ENCODE measurements at places on chromosomes 1 and 21. TPM values are rescaled to one million over a fixed set of nuclear protein-coding genes. Genes with fewer than 3 reads are reported as not detected.

DNA sequence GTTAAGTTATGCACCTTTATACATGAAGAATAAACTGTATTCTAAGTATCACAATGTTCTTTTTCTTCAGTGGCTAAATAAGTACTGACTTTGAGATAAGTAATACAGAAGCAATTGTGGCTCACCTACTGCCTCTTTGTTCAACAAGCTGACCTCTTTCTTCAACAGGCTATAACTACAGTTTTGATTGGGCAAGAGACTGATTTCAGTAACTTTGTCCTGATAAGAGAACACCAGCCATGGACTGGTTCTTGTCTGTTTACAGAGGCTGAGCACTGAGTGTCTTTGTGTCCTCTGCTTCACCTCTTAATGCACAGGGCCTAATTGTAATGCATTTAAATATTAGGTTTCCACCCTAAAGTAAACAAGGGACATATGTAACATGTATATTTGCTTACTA is 34.6 kb upstream of the PDE4B start:
- H3K4me1 ChIP-seq = no peaks in the 10 kb centered on the region
- H3K27me3 ChIP-seq = no peaks in the 10 kb centered on the region
- no peak for DNase-seq
- no peaks in the 10 kb centered on the region for H3K36me3 ChIP-seq

- H3K27ac ChIP-seq = no peak overlapping the region
- H3K4me1 ChIP-seq = no peaks in the 10 kb centered on the region
- no peak for DNase-seq
- H3K36me3 ChIP-seq = no peaks in the 10 kb centered on the region
- no peak overlapping the region for H3K4me3 ChIP-seq
- no peaks in the 10 kb centered on the region for H3K27me3 ChIP-seq
Observed at GRCh38 chr1:239896980-239897379, 194.7 kb upstream of the FMN2 start.

DNA sequence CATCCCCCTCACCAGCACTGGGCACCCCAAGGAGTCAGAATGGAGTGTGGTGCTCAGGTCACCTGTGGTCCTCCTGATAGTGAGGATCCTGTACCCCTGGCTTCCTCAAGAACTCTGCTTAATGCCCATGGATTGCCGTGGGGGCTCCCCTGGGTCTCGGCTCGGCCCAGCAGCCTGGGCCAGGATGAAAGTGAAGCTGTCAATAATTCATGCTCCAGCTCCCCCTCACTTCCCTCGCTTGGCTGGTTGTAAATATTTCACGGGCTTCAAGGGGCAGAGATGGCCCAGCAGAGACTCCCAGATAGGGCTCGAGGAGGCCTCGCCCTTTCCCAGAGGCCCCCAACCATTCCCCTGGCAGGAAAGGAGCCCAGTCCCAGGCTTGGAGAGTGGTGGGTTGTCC is 42.6 kb upstream of the KCNA10 start:
- DNase-seq = no peak
- H3K27me3 ChIP-seq = no peaks in the 10 kb centered on the region
- no peak overlapping the region for H3K4me3 ChIP-seq
- H3K36me3 ChIP-seq = no peaks in the 10 kb centered on the region

- no peaks in the 10 kb centered on the region for H3K27me3 ChIP-seq
- no peak for DNase-seq
- H3K36me3 ChIP-seq = no peaks in the 10 kb centered on the region
- H3K27ac ChIP-seq = no peak overlapping the region
- H3K4me1 ChIP-seq = no peaks in the 10 kb centered on the region
- no peak overlapping the region for H3K4me3 ChIP-seq
Observed at GRCh38 chr1:2934642-2935081, 86.6 kb upstream of the ACTRT2 start.

- peaks cover 3% of the 10 kb centered on the region for H3K36me3 ChIP-seq
- no peaks in the 10 kb centered on the region for H3K27me3 ChIP-seq
- DNase-seq = no peak
- peaks cover 33% of the 10 kb centered on the region for H3K4me1 ChIP-seq
- no peak overlapping the region for H3K4me3 ChIP-seq
Observed at GRCh38 chr1:227921461-227922185, 26.1 kb downstream of the WNT9A start.

DNA sequence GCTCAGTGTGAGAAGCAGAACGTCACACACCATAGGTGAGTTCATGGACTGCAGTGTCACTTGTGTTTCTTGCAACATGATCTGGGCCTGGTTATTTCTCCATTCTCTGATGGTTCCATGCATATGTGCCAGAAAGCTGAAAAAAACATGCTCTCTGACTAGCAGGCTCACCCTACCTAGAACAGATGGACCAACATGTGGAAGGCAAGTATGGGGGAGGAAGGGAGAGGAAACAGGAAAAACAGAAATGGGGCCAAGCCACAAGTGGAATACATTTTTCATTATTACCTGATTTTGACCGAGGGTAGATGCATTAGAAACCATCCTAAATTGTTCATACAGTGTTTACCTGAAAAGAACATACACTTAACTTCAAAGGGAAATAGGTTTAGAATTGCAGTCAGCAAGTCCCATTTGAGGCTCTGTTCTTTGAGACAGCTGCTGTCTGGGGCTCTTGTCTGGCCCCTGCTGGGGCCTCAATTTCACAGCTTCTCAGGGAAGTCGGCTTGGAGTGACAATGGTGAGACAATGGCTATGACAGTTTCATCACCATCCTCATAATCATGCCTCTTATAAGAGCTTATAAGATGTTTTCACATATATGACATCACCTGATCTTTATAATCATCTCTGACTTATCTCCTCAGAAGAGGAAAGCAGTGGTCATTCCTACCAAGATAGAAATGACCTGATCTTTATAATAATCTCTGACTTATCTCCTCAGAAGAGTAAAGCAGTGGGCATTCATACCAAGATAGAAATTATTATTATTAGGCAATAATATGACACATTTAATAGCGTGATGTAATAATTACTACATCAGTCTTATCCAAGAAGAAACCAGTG is 327.3 kb downstream of the SIPA1L2 start:
- no peaks in the 10 kb centered on the region for H3K36me3 ChIP-seq
- H3K4me3 ChIP-seq = no peak overlapping the region
- peaks cover 24% of the 10 kb centered on the region for H3K4me1 ChIP-seq
- no peak overlapping the region for H3K27ac ChIP-seq
- no peak for DNase-seq
- no peaks in the 10 kb centered on the region for H3K27me3 ChIP-seq

DNA sequence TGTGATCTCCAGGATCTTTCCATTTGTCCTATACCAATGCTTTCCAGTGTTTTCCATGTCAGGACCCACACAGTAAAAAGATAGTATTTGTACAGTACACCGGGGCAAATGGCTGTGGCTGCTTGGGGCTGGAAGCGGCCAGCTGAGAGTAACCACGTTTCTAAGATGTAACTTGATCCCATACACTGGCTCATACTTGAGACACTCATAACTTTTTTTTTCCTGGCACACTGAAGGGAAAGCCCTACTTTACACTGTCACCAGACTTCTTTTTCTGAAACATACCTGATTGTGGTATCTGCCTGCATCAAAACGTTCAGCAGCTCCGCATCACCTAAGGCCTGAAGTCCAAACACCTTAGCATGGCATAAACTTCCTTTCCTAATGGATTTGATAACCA is 21.6 kb downstream of the VPS13D start:
- H3K36me3 ChIP-seq = peaks cover 46% of the 10 kb centered on the region
- H3K27me3 ChIP-seq = no peaks in the 10 kb centered on the region
- no peak for DNase-seq
- H3K4me3 ChIP-seq = no peak overlapping the region
- no peak overlapping the region for H3K27ac ChIP-seq

DNA sequence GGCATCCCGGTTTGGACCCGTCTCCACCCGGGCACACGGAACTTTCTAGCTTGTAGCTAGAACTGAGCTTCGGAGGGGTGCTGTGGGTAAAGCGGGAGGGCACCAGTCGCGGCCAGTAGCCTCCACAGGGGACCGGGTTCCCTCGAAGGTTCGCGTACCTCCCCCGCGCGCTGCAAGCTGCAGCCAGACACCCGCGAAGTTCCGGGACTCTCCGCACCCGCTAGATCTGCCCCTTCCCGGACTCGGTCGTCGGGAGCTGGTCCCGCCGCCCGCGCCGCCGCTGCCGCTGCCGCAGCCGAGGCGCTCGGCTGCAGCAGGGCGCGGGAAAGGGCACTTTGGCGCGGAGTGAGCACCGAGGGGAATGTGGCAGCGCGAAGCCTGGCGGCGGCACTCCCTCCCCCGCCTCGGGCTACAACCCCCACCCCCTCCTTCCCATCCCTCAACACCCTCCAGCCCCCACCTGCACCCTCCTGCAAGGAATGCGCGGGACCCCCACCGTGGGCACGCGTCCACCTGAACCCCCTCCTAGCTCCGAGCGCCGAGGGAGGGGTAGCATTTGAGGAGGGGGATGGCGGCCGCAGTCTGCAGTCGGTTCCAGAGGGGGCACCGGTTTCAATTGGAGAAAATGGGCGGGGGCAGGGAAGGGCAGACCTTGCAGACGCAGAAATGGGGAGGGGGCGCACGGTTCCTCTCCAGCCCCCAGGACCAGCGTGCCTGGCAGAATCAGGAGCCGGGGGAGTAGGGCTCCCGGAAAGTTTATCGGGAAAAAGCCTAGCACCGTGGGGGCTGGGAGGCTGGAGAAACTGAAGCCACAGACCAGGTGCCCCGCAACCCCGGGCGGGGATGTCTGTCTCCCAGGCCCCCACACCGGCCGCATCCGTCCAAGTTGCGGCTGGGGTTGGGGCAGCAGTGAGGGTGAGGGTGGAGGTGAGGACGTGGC is 968 bp downstream of the CSMD2 start:
- no peak for DNase-seq
- no peak overlapping the region for H3K4me3 ChIP-seq
- H3K4me1 ChIP-seq = peaks cover 16% of the 10 kb centered on the region
- H3K27ac ChIP-seq = no peak overlapping the region
- peaks cover 33% of the 10 kb centered on the region for H3K27me3 ChIP-seq

DNA sequence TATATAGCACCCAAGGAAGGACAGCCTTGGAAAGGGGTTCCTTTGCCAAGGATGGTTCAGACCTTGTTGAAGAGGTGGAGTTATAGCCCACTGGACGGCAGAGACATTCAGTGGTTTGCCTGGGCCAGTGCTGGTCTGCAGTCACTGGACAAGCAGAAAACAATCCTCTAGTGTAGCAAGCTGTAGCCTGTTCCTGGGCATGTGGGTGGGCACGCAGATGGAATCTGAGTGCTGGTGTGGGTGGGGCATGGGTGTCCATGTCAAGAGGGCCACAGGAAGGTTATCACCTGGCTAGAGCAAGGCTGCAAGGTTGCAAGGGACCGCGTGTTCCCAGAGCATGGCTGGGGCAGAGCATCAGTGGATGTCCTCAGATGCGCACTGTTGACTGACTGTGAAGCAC is 244.7 kb downstream of the PTPRU start:
- H3K27me3 ChIP-seq = no peaks in the 10 kb centered on the region
- no peaks in the 10 kb centered on the region for H3K36me3 ChIP-seq
- H3K4me3 ChIP-seq = no peak overlapping the region
- no peaks in the 10 kb centered on the region for H3K4me1 ChIP-seq
- DNase-seq = no peak
- H3K27ac ChIP-seq = no peak overlapping the region

DNA sequence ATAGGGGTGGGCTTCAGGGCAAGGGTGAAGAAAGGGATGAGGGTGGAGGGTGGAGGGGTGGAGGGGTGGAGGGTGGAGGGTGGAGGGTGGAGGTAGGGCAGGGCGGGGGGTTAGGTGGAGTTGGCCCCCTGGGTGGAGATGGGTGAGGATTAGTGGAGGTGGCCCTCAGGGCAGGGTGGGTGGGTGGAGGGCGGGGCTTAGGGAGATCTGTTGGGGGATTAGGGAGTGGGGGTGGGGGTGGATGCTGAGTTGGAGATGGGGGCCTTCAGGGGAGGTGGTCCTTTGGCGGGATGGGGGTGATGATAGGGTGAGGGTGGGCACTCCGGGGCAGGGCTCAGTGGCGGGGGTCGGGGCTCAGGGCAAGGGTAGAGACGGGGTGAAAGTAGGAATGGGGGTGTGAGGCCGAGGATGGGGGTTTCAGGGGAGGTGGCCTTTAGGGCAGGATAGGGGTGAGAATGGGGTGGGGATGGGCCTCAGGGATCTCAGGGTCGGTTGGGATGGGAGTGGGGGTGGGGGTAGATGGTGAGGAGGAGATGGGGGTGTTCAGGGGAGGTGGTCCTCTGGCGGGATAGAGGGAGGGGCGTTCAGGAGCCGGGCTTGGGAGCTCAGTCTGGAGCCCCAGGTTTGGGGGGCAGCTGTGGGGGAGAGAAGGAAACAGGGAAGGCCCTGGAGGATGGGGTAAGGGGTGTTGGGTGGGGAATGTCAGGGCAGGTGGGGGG is 800 bp upstream of the DNMT3L start:
- no peak overlapping the region for H3K4me3 ChIP-seq
- H3K36me3 ChIP-seq = no peaks in the 10 kb centered on the region
- no peak overlapping the region for H3K27ac ChIP-seq
- no peak for DNase-seq

- H3K4me3 ChIP-seq = no peak overlapping the region
- no peak overlapping the region for H3K27ac ChIP-seq
Observed at GRCh38 chr1:196155586-196155985, 452.7 kb downstream of the KCNT2 start.

DNA sequence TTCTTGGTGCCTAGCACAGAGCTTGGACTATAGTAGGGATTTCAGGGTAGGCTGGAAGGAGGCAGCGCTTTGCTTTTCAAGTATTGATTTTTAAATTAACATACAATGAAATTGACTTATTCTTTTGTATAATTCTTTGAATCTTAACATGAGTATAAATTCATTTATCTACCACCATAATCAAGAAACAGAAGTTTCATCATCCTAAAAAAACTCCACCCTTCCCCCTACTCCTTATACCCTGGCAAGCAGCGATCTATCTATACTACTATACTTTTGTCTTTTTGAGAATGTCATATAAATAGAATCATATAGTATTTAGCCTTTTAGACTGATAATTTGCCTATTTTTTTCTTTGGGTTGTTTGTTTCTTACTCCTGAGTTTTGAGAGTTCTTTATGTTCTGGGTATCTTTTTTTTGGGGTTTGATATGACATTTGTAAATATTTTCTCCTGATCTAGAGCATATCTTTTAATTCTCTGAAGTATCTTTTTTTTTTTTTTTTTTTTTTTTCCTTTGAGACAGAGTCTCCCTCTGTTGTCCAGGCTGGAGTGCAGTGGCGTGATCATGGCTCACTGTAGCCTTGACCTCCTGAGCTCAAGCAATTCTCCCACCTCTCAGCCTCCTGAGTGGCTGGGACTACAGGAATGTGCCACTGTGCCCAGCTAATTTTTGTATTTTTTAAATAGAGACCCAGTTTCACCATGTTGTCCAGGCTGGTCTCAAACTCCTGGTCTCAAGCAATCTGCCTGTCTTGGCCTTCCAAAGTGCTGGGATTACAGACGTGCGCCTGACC is 6.4 kb downstream of the RPS6KC1 start:
- DNase-seq = no peak
- H3K4me1 ChIP-seq = no peaks in the 10 kb centered on the region
- H3K4me3 ChIP-seq = no peak overlapping the region
- H3K27ac ChIP-seq = no peak overlapping the region
- H3K36me3 ChIP-seq = no peaks in the 10 kb centered on the region
- no peaks in the 10 kb centered on the region for H3K27me3 ChIP-seq

Gene RHEX
- total RNA-seq = 1.2 TPM

GRCh38 chr1:44347280-44347679 is 7.8 kb downstream of the ERI3 start:
- no peaks in the 10 kb centered on the region for H3K36me3 ChIP-seq
- peak overlapping the region; percentile 21 for H3K27ac ChIP-seq
- no peaks in the 10 kb centered on the region for H3K27me3 ChIP-seq

Gene F13B
- total RNA-seq = not detected

Gene SEC16B
- 12.8 TPM for total RNA-seq

All from thyroid gland (tissue), 4 donors.